ENCODE measurements at places on chromosomes 2 and 18.

DNA sequence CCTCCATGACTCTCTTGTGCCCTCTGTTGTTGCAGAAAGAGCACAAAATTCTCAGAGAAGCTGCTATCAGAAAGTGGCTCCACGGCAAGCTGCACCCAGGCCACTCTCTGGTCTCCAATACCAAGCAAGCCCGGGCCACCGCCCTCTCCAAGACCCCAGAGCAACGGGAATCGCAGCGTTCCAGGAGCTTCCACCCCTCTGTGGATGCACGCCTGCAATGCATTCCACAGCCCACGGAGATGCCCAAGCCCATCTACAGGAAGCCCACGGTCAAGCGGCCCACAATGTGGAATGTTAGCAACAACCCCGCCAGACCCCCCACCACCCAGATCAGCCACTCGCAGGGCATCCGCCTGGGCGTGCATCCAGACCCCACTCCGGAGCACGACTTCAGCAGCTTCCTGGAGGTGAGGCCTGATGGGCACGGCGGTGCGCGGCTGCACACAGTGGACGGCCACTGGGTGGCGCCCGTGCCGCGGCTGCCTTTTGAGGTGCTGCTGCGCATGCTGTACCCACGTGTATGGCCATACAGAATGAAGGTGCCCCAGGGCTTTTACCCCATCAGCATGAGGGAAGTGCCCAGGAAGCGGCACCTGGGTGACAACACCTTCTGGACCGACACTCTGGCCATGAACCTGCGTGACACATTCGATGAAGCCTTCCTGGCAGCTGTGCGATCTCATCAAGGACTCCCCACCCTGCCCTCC, 6.3 kb downstream of the ANKRD53 start:
- peak; percentile 50 for DNase-seq

GRCh38 chr18:48909721-48910120, 41.0 kb downstream of the SMAD7 start:
- DNase-seq = no peak

DNA sequence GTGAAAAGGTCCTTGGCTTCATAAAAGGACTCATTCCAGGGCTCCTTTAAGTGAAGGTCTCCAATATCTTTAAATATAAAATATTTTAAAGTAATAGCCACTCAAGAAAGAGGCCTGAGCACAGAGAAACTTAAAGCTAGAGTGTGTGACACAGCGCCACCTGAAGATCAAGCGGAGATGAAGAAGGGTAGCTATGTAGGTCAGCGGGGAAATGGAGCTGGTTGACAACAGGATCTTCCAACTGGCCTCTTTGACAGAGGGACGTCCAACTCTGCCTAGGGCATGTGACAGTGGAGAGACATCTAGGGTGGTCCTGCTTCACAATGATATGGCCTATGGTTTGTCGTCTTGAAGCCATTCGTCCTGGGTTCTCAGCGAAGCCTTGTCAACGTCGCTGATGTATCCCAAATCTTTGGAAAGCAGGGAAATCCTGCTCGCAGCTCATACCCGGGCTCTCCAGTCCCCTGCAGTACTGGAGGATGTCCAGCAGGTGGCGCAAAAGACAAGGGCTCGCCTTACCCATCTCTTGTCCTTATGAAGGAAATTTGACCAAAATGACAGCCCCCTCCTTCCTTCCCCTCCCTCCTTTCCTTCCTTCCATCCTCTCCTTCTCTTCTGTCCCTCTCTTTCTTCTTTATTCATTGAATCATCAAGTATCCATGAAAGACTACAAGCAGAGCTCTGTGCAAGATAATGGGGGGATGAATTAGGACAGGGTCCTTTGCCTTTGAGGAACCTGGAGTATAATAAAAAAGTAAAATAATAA, 59.6 kb downstream of the LONRF2 start:
- DNase-seq = peak; percentile 76

- DNase-seq = peak; percentile 33
Measured at GRCh38 chr18:13051159-13051558, 60.0 kb downstream of the CEP192 start.

- DNase-seq = no peak
Measured at GRCh38 chr18:12995952-12996477, 4.9 kb downstream of the CEP192 start.

DNA sequence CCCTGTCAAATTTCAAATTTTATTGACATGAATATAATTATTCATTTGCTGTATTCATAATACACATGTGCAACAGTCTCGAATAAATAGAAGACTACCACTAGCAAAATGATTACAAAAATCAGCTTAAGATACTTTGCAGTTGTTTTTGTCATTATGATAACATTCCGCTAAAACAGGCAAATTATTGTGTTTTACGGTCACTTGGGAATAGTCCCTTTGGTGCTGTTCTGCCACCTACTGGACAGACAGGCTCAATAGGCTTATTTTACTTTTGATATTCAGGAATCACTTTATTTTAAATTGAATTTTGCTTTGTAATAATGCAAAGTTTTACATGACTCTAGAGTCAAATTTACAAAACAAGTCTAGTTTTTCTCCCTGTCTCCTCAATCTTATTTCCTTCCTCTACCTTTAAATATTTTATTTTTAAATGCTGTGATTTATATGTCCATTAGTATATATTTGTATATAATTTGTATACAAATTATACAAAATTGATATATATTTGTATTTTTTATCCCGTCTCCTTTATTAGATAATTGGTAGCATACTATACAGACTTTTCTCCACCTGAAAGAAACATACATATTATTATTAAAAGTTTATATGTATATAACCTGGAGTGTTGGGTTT, 456.3 kb downstream of the DLGAP1 start:
- DNase-seq = peak; percentile 70

GRCh38 chr2:97711394-97711711, 2.0 kb upstream of the ZAP70 start:
- DNase-seq = no peak

DNA sequence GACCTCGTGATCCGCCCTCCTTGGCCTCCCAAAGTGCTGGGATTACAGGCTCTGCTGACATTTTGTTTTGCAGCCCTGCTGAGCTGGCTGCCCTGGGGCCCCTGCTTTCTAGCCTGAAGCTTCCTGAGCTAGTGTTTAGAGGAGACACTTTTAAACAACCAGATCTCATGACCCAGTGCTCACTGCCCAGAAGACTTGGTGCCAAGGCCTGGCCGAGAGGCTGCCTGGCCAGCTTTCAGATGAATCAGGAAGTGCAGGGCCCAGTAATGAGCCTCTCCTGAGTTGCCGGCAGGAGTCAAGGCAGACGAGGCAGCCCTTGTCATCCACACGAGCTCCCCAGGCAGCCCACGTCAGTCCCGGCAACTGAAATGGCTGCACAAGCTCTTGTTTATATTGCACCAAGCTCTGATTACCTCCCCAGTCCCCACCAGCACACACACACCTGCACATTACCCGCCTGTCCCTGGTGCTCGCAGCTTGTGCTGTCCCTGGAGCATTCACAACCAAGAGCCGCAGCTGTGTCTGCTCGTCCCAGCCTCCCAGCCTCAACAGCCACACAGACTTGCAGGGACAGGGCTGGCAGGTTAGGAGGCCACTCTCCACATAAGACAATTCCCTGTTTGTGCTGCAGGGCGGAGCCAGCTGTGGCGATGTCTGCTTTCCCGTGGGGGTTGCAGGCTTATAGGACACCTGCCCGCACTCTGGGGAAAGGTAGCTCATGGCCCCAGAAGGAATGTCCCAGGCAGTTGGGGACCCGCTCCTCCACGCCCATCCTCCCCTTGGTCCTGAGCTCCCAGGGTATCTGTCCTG, 331.2 kb upstream of the MYT1L start:
- DNase-seq = no peak

- no peak for DNase-seq
Measured at GRCh38 chr2:240419271-240419670, 16.2 kb upstream of the GPC1 start.

DNA sequence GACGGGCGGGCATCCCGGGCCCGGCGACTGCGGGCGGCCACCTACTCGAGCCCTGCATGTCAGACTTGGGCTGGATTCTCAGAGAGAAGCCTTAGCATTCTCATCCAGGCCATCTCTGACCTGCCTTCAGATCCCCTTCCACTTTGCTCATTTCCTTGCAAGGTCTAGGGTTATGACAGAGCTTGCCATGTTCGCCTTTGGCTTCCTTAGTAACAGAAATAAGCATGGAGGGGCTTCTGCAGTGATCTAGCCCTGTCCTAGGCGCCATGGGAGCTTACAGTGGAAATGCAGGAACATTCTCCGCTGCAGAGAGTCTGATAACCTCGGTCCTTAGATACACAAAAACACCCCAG, 632 bp upstream of the ACVR1 start:
- DNase-seq = no peak

DNA sequence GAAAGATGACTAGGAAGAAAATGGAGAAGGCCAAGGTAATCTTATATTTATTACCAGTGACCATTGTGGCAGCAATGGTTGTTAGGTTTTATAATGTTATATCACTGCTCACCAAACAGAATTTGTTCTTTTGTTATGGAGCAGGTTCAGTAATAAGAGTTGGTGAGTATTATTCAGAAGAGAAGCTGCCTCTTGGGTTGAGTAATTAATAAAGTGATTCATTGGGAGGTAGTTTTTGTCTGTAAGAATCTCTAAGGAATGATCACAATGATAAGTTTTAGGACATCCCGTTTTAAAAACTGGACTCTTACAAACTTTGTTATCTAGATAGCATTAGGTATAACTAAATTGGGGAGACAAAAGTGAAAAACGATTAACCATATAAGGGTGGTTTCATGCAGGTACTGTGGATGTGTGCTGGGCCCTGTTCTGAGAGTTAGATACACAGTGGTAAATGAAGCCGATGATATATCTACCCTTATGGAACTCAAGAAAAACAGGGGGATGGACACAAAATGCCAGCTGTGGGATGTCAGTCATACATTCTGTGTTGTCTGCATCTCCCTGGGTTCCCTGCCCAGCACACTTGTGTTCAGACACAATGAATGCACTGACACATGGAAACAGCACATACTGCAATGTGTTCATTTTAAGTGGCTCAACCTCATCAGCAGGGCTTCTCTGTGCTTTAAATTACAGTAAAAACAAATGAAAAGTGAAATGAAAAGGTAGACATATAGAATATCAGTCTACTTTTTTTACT, 7.5 kb downstream of the MAP4K4 start:
- DNase-seq = peak; percentile 37

- DNase-seq = no peak
Measured at GRCh38 chr2:10208736-10209135, 86.2 kb downstream of the RRM2 start.

DNA sequence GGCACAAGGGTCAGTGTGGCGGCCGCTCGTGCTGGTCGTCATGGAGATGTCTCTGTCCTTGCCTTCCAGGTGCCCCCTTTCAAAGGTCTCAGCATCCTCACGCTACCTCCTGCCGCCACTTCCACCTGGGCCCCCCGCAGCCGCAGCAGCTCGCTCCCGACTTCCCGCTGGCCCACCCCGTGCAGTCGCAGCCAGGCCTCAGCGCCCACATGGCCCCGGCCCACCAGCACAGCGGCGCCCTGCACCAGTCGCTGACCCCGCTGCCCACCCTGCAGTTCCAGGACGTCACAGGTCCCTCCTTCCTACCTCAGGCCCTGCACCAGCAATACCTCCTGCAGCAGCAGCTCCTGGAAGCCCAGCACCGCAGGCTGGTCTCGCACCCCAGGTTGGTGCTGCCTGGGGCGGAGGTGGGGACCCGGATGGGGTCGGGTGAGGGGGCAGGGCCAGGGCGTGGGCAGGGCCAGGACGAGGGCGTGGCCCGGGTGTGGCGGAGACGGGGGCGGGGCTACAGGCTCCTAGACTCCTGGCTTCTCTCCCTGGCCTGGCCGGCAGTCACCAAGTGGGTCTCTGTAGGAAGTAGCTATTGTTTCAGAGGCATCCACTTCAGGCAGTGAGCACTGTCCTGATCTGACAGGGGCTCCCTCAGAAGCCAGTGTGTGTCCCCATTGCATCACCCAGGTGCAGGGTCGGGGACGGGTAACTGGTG, 223.7 kb downstream of the LOXHD1 start:
- no peak for DNase-seq

DNA sequence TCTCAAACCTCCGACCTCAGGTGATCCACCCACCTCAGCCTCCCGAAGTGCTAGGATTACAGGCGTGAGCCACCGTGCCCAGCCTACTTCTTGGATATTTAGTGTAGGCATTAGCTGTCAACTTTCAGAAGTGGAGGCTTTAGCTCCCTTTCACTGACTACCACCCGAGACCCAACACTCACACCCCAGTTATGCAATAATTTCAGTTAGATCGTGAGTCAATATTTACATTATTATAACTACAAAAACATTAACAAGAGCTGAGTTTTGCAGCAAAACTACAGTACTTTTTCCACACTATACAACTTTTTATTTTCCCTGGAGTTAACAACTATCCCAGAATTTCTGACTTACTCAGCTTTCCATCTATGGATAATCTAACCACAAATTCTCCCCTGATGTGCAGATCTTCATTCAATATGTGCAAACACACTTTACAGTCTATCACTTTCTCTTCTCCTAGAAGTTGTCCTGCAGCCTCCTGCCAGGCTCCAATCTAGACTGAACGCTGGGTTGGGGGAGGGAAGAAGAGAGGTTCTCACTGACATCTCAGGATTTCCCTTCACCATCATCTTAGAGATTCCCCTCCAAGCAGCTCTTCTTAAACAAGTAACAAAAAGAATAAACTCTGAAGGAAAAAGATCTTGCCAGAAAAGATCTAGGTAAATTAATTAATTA, 10.1 kb downstream of the TBC1D8 start:
- DNase-seq = peak; percentile 60

GRCh38 chr2:52495816-52496215, 1271.8 kb upstream of the CHAC2 start:
- no peak for DNase-seq

- DNase-seq = no peak
Measured at GRCh38 chr2:24304631-24305030, 55.7 kb downstream of the ITSN2 start.

DNA sequence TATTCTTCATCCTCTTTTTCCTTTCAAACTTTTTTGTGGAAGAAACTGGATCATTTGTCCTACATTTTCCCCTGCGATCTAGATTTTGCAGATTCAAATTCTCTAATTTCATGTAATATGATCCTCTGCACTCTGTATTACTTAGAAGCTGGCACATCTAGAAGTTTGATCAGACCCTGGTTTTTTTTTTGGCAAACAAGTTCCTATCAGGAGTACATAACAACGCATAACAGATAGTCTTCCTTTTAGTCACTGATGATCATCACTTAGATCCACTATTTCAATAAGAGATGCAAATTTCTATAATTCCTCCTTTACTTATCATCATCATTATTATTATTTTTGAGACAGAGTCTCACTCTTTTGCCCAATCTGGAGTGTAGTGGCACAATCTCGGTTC, 117.1 kb downstream of the CDH2 start:
- no peak for DNase-seq

GRCh38 chr2:60581433-60582282, 28.2 kb upstream of the BCL11A start:
- peak; percentile 61 for DNase-seq

GRCh38 chr18:76460482-76460881, 34.6 kb downstream of the ZNF516 start:
- no peak for DNase-seq
